ENCODE measurements at places on chromosomes 1 and 21.

DNA sequence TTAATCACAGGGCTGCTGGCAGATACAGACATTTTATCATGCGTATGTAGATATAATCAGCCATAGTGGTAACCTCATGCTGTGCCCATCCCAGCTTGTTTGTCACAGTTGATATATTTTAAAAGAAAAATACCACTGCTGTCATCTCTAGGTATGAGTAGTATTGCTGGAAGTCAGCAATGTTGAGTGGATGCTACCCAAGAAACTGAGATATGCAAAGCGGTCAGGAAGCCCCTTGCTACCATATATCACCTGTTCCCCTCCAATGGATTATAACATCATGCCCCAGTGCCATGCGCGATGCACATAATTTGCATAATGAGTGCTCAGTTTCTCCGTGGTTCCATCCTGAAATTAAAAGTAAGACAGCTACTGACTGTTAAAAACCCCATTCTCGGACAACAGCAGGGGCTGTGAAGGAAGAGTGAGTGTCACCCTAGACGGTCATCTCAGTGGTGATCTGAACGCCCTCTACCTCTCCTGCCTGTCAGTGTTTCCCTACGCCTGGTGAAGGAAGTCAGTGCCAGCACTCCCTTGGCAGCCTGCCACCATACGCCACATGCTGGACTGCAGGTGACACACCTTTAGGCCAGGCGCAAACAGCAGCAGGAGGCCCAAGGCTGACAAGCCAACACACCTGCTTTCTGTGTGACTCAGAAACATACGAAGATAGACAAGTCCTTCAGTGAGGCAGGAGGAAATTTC is 2.7 kb downstream of the IL10RB start:
- DNase-seq, result no peak

DNA sequence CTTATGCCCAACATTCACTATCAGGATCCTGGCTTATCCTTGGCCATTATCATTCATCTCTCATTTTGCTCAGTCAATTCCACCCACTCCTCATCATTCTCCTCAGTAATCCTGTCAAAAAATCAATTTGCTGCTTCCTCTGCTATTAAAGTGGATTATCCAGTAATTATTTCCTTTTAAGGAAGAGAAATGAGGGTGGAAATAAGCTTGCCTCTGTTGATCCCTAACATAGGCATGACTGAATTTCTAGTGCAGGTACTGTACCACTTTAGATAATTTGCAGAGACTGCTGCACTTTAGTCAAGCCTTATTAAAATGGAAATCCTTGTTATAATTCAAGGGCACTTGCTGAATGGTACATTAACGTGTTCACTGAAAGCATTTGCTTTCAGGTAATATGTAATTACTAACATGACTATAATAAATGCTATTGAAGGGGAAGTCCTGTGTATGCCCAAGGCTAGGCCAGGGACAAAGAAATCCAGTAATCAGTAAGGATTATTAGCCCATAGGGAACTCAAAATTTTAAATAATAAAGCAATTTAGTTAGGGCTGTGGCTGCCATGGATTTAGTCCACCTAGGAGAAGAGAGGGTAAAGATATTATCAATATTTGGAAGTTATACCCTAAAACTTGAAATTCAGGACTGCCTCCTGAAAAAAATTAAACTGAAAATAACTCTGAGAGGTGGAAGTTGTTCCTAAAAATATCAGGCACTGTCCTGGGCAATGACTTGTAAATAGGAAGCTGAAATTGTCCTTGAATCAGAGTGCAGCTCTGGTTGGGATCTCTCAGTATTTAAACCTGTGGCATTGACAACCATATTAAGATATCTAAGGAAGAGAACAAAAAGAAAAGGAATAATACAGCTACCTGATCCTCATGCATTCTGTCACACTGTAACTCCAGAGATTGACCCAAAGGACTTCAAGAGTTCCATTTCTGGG is 43.4 kb downstream of the RGS2 start:
- DNase-seq, result no peak

- no peak for DNase-seq
Measured at GRCh38 chr1:180033390-180033789, 78.8 kb downstream of the CEP350 start.

DNA sequence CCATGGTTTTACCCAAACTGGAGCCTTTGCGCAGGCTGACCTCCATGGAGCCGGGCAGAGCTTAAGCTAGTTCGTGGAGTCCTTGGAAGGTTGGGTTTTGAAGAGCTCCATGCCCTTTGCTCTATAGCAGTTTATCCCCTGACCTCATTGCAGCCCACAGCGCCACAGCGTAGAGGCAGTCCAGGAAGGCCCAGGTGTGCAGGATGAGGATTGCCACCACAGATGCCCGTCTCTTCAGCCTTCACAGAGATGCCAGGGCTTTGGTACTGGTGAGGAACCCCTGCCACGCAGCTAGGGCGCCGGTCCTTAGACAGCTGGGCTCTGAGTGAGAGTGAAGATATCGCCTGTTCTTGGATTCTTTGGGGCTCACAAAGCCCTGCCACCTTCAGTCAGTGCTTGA is 138.6 kb downstream of the PEX14 start:
- no peak for DNase-seq

- peak; percentile 55 for DNase-seq
Measured at GRCh38 chr1:213244664-213245091, 193.6 kb downstream of the RPS6KC1 start.

GRCh38 chr1:20449735-20450311 is 36.2 kb downstream of the CAMK2N1 start:
- no peak for DNase-seq

GRCh38 chr1:69073176-69073575 is 494.5 kb upstream of the LRRC7 start:
- DNase-seq, result no peak
